GM12878 (cell line): ENCODE measurements at places on chromosomes 5 and 9. TPM values are rescaled to one million over a fixed set of nuclear protein-coding genes. Genes with fewer than 3 reads are reported as not detected.
A peak's percentile ranks its signal among the peaks of the same experiment; 100 is the strongest.

GRCh38 chr5:39192450-39193160 is 26.8 kb downstream of the FYB1 start:
- DNase-seq = no peak

- no peak for DNase-seq
Measured at GRCh38 chr9:117548556-117548955, 133.7 kb upstream of the ASTN2 start.

- DNase-seq = peak; percentile 74
Measured at GRCh38 chr9:111937781-111938426, 41.3 kb downstream of the UGCG start.

- no peak for DNase-seq
Measured at GRCh38 chr5:82666312-82666711, 388.2 kb upstream of the RPS23 start.

- DNase-seq = no peak
Measured at GRCh38 chr9:112375361-112375760, 4.5 kb upstream of the HSDL2 start.

- DNase-seq = no peak
Measured at GRCh38 chr5:598564-598890, 13.6 kb upstream of the CEP72 start.

DNA sequence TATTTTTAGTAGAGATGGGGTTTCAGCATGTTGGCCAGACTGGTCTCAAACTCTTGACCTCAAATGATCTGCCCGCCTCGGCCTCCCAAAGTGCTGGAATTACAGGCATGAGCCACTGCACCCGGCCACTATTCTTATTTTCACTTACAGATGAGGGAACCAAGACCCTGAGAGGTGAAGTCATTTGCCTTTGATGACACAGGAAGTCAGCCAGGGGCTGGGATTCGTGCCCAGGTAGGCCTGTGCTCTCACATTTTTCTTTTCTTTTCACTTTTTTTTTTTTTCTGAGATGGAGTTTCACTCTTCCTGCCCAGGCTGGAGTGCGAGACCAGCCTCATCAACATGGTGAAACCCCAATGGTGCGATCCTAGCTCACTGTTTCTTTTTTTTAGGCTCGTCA is 22.2 kb downstream of the ENG start:
- no peak for DNase-seq

GRCh38 chr9:29290516-29290915 is 1717.2 kb upstream of the C9orf72 start:
- no peak for DNase-seq

DNA sequence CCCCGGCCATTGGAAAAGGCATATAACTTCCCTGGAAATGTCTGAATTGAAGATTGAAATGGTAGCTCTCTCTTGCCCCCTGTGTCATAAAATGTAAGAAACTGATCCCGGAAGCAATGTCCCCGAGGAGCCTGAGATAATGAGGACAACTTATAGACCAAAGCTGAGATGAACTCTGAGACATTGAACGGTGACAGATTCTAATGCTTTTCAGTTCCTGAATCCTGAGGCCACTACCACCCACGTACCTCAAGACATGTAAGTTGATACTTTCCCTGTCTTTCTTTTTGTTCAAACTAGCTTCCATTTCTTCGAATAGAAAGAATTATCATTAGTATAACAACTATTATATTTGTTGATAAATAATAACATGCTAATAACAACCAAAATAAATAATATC is 51.0 kb downstream of the KIF4B start:
- DNase-seq = no peak

- DNase-seq = no peak
Measured at GRCh38 chr9:15136646-15137045, 170.4 kb downstream of the TTC39B start.

DNA sequence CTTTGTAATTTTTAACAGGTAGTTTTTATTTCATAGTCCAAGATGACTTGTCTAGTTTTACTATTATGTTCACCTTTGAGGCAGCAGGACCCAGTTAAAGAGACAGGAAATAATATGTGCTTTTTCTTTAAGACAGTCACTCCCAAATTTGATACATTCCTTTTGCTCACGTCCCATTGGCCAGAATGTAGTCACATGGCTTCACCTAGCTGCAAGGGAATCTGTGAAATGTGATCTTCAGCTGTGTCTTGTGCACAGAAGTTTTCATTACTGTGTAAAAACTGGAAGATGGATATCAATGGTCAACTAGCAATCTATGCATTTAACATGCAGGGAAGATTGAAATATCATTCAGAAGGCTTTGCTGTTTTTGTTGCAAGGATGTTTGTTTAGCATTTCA is 41.1 kb downstream of the XRCC4 start:
- DNase-seq = no peak

DNA sequence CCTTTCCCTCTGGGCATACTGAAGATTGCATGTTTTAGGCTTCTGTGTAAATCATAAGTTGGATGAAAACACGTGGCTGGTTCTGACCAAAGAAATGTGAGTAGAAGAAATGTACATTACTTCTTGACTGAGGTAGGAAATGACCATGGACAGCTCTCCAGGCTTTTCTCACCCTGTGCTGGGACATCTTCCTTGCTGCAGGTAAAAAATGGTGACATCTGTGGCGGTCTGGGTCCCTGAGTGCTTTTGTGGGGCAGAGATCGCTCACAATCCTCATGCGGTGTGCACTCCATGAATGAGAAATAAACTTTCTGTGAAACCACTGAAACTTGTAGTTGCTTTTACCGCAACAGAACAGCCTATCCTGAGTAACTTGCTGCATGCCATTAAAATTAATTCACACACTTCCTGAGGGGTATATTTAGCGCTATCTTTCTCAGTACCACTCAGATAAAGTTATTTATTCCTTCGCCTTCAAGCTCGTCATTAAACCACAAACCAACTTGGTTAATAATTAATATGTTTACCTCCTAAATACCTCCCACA is 730.4 kb downstream of the EFNA5 start:
- DNase-seq = no peak

INSL4 gene
- not detected in 2 replicates for total RNA-seq

NRARP gene
- total RNA-seq = 8.4 and 9.2 TPM in 2 replicates

PAPPA gene
- total RNA-seq = 0.03 and 0.08 TPM in 2 replicates

ENTREP1 gene
- total RNA-seq = not detected in 2 replicates

DDX4 gene
- 0.36 TPM in 1 of 2 replicates, not detected in the other for total RNA-seq
